ENCODE measurements at places on chromosomes 16 and 17.

DNA sequence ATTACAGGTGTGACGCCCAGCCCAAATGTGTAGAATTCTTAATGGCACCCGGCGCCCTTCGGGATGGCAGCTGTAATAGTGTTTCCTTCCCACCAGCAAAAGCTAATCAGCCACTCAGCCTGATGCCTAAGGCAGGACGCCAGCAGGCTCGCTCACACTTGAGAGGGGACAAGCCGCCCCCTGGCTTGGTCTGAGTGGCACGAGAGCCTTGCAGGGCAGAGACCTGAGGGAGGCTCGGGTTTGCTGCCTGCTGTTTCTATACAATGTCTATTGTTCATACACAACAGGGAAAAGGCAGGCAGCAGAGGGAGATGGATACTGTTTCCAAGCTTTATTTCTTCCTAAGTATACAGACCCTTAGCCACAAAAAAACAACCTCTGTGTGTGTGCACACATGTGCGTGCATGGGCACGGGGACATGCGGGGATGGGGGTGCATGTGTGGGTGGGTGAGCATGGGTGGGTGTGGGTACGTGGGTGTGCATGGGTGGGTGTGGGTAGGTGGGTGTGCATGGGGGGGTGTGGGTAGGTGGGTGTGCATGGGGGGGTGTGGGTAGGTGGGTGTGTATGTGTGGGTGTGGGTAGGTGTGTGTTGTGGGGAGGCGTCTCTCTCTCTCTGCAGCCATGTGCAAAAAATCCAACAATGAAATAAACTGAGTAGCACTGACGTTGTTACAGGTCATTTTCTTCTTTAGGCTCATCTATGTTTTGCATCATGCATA, 10.0 kb downstream of the SLC38A8 start:
- DNase-seq: no peak

DNA sequence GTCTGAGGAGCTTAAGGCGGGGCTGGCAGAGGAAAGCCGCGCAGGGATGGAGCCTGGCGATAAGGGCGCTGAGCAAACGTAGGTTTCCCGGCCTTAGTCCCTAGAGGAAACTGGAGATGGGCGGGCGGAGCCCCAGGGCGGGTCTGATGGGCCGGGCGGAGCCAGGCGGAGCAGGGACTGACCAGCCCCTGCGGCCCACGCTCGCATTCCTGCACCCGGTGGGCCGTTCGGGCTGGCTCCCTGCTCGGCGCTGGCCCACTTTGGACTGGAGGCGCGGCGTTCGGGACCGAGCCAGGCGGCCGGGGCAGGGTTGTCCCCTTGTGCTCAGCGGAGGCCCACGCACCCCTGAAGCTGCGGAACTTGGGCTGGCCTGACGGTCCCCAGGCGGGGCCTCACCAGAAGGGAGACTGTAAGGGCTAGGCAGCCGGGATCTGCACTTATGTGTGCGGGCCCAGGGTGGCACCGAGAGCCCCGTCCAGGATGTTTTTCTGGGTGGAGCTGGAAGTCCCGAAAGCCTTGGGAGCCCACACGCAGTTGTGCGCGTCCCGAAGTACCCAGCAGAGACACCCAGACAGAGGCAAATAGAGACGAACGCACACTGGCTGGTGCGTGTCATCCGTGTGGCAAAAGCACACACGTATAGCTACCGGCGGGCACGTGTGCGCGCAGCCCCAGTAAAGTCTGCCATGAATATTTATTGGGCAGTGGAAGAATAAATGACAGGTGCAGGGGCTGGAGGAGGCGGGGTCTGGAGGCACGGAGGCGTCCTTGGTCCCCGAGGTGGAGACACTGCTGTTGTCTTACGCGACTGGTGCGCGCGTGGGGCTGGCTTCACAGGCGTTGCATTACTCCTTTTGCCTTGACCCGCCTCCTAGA, 1.4 kb downstream of the PYDC1 start:
- no peak for DNase-seq

DNA sequence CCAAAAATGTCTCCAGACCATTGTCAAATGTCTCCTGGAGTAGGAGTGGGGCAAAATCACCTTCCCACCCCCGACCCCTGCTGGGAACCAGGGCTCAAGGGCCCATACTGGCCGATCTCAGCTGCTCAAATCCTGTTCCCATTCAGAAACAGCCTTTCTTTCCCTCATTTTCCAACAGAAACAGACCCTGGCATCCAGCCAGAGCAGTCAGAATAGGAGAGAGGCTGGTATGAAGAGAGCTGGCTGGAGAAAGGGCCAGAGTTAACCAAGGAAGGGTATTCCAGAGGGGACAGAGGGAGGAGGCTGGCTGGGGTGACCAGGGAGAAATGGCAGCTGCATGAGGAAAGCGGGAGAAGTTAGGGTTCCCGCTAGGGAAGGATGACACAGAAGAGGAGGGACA, 199.1 kb downstream of the XYLT1 start:
- DNase-seq: no peak

- no peak for DNase-seq
Measured at GRCh38 chr17:2170023-2170422, 115.1 kb downstream of the HIC1 start.

- DNase-seq: no peak
Measured at GRCh38 chr16:9469512-9469911, 378.1 kb downstream of the HAPSTR1 start.

GRCh38 chr17:2071455-2072281, 16.8 kb downstream of the HIC1 start:
- no peak for DNase-seq

DNA sequence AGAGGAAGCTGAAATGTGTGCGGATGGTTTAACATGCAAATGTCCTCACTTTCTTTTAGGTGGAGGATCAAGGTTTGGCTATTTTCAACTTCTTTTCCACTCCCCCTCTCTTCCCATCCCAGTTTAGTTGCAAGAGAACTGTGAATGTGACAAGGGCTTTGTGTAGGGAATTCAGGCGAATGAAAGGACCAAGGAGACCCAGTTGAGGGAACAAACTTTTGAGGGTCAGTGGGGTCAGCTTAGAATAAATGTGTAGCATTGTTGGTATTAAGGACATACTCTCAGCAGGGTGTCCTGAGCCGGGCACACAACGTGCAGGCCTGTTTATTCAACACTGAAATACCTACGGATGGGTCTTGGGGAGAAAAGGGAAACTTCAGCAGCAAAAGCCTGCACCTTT, 346.0 kb downstream of the PMP22 start:
- DNase-seq: no peak

DNA sequence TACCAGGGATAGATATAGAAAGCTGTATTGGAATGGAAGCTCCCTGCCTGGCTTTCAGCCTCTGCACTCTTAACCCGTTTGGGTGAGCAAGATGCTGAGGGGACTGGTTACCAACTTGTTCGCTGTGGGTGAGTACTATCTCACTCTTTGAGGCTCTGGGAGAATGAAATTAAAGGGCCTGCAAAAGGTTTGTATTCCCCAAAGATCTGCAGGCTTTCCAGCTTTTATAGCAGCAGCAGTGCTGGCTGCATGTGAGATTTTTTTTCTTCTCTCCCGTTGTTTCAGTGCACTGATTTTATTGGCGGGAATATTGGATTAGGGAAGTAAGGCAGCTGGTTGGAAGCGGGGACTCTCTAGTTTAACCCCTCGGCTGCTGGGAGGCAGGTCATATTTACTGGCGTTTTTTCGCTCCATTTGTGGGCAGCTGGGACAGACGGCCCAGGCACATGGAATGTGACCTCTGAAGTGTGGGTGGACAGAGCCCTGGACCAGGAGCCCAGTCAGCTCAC, 30.9 kb downstream of the C17orf75 start:
- no peak for DNase-seq

DNA sequence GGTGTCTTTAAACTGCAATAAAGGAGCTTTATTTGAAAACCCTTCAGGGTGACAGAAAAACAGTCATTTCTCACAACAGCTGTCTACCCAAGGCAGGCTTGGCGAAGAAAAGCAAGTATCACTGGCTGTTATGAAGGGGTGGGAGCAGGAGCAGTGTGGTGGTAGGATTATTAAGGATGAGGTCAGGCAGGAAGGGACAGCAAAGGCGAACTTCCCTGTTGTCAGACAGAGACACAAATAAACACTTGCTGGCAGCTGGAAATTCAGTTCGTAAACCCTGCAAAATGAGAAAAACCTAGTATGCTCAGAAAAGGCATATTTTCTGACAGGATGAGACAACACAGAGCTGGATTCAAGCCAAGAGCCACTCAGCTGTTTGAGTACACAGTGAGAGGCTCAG, 416.3 kb upstream of the CDH5 start:
- no peak for DNase-seq

GRCh38 chr17:50797135-50797810, 30.0 kb upstream of the ANKRD40CL start:
- DNase-seq: no peak

DNA sequence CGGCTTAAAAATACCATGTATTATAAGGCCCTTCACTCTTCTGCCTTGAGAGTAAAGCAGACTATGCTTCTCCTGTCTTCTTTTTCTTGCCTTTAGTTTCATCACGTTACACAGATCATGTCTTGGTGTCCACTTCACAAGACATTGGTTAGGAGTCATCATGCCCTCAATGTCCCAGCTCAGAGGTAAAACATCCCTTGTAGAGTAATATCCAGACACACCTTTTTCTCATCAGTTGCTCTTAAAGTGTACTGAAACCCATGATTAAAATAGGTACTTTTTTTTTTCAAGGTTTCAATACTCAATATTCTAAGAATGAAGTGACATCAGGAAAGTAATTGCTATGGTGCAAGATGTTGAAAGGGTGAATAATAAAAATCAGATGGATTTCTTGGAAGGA, 267.8 kb downstream of the PMP22 start:
- no peak for DNase-seq

GRCh38 chr16:1632638-1632970, 20.4 kb downstream of the CRAMP1 start:
- no peak for DNase-seq

DNA sequence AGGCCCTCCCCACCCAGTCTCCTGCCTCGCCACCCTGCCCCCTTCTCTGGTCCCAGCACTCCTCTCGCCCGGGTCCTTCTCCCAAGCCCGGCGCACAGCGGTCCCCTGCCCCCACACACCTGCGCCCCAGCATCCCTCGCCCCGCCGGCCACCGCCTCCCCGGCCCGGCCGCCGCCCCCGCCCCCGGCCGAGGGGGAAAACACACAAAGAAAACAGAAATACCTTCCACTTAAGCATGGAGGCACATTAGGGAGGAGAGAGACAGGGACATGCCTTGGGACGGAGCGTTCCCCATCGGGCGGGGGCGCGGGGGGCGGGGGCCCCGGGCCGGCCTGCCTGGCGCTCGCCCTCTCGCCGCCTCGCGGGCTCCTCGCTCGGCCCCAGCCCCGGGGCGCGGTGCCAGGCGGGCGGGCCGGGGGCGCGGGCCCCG, 326 bp downstream of the SRCIN1 start:
- no peak for DNase-seq

DNA sequence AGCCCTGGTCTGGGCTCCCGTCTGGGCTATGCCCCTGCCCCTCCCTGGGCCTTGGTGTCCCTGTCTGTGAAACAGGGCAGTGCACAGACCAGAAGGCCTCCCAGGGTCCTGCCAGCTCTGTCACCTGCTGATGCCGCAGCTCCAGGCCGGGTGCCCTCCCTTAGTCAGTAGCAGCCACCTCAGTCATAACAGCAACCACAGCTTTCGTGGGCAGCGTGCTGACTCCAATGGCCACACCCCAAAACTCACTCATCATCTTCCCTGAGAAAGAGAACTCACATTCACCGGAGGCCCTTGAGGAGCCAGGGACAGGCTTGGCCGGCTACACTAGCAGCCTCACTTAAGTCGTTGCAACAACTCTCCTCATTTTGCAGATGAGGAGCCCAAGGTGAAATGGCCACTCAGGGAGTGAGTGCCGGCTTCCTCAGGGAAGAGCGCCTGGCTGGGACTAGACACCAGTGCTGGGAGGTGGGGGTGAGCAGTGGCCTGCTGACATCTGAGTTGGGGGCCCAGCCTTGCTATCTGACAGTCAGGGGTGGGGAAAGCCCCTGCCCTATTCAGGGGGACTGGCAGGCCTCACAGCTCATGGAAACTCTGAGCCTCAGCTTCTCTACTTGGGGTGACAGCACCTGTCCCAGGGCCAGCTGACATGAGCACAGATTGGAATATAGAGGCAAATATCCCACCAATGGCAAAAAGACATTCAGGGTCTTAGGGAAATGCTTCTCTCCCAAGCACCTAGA, 22.6 kb downstream of the SLC5A10 start:
- DNase-seq: no peak

DNA sequence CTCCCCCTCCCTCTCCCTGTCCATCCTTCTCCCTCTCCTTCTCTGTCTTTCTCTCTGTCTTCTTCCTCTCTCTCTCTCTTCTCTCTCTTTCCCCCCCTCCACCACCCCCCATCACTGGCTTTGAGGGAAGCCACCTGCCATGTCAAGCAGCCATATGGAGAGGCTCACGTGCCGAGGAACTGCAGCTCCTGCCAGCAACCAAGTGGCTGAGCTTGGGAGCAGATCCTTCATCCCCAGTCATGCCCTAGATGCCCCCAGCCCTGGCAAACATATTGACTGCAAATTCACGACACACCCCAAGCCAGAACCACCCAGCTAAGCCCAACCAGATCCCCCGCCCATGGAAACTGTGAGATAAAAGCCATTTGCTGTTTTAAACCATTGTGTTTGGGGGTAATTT, 40.9 kb upstream of the RBFOX3 start:
- no peak for DNase-seq

- DNase-seq: no peak
Measured at GRCh38 chr17:15264542-15264941, 584 bp downstream of the PMP22 start.

DNA sequence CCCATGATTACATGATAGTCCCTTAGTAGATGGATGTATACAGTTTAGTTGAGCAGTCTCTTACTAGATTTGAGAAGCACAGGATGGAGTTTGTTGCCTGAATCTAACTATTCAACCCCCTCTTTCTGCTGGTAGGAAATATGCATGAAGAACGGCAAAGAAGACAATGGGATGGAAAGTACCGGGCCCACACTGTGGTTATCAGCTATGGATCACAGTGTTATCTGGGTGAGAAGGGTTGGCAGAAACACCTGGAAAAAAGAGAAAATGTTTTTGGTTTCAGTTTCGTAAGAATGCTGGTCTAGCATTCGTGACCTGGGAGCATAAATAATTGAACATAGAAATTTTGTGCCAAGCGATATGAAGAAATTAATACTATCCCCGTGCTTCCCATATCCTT, 53.1 kb downstream of the ANKFN1 start:
- DNase-seq: no peak

All from AG09309 (cell line).